ENCODE measurements at places on chromosomes 5 and 9. TPM values are rescaled to one million over a fixed set of nuclear protein-coding genes. Genes with fewer than 3 reads are reported as not detected.
A peak's percentile ranks its signal among the peaks of the same experiment; 100 is the strongest.

DNA sequence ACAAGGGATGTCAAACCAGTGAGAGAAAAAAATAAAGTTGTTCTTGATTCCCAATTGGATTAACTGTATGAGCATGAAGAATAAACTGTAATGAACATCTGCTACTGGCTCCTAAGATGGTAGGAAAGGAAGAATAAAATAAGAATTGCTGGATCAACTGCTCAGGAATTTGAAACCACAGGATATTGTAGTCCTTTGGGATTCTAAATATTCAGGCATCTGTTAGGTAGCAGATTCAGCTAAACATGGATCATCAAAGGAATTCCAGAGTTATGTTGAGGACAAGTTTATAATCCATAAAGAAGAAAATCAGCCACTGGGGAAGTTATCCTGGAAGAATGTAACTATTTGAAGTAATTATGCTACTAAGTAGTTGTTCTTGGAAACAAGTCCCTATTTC, 65.8 kb downstream of the ISL1 start:
- H3K27me3 ChIP-seq: peaks cover 3% of the 10 kb centered on the region
- H3K27ac ChIP-seq: no peak overlapping the region
- H3K4me1 ChIP-seq: no peaks in the 10 kb centered on the region
- H3K36me3 ChIP-seq: no peaks in the 10 kb centered on the region
- no peak for DNase-seq
- no peak overlapping the region for H3K4me3 ChIP-seq

GRCh38 chr9:127398715-127399400, 1.9 kb downstream of the SLC2A8 start:
- H3K27me3 ChIP-seq: no peaks in the 10 kb centered on the region
- H3K36me3 ChIP-seq: peaks cover 5% of the 10 kb centered on the region
- no peak for DNase-seq
- H3K27ac ChIP-seq: no peak overlapping the region

GRCh38 chr5:90134892-90135291, 274.7 kb downstream of the CETN3 start:
- no peak overlapping the region for H3K27ac ChIP-seq
- H3K4me3 ChIP-seq: no peak overlapping the region
- no peaks in the 10 kb centered on the region for H3K27me3 ChIP-seq
- no peaks in the 10 kb centered on the region for H3K36me3 ChIP-seq

- H3K4me1 ChIP-seq: peaks cover 4% of the 10 kb centered on the region
- no peak for DNase-seq
- H3K36me3 ChIP-seq: no peaks in the 10 kb centered on the region
Measured at GRCh38 chr9:86891091-86891490, 56.2 kb downstream of the GAS1 start.

DNA sequence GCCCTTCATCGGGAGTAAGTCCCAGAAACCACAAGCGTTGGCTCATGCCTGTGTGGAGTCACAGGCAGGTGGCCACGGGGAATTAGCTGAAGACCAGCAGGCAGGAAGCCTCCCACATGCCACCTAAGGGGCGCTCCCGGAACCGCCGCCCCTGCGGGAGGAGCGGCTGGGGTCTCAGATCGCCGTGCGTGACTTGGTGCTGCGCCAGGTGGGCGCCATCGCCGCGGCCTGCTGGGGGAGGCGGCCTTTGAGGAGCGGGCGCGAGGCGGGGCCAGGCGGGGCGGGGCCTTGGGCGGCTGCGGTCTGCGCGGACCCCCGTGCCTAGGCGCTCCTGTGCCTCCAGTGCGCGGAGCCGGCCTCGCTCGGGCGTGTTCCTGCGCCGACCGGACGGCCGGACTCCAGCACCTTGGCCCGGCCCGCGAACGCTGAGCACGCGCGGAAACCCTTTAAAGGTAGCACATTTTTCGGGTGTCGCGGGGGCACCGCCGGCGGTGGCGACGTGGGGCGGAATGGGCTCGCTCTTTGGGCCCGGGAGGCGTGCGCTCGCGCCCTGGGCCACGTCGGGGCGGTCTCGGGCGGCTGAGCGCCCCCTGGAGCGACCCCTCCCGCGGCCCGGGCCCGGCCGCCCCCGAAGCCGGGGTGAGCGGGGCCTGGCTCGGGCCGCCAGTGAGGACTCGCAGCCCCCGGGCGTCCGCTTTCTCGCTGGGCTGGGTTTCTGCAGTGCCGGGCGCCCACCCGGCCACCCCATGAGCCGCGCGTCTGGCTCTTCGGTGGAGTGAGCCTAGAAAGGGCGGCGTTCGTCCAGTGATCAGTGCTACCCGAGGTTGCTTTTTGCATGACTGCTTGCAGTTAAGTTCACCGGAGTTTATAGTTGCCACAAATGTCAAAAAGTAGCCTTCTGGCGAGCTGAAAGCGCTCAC, 24.5 kb downstream of the LECT2 start:
- peak overlapping the region; percentile 69 for H3K4me3 ChIP-seq
- H3K36me3 ChIP-seq: no peaks in the 10 kb centered on the region

Gene B4GALT1
- total RNA-seq: 53.1 TPM

GRCh38 chr5:156678484-156678883, 171.6 kb upstream of the PPP1R2B start:
- DNase-seq: no peak
- H3K4me3 ChIP-seq: no peak overlapping the region
- H3K4me1 ChIP-seq: peaks cover 22% of the 10 kb centered on the region
- no peaks in the 10 kb centered on the region for H3K36me3 ChIP-seq

DNA sequence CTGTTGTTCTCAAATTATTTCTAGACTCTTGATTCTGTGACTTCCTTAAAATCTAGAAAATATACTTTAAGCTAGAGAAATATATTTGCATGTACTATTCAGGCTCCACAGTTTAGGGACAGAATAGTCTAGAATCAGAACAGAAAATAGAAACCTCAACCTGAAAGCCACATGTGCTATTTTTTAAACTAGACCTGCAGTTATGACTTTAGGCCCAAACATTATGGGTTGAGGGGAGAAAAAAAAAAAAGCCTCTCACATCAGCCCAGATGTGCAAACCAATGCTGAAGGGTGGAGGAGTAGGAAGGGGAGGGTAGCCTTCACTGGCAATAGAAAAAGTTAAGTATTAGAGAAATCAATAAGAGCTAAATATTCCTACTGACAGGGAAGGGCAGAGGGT, 35.7 kb downstream of the ELL2 start:
- no peak for DNase-seq
- peaks cover 44% of the 10 kb centered on the region for H3K4me1 ChIP-seq
- peaks cover 15% of the 10 kb centered on the region for H3K36me3 ChIP-seq
- H3K27ac ChIP-seq: no peak overlapping the region
- no peaks in the 10 kb centered on the region for H3K27me3 ChIP-seq

All from progenitor cell of endocrine pancreas (in vitro differentiated cells).